Naive thymus-derived CD4-positive, alpha-beta T cell (primary cell): ENCODE measurements at places on chromosomes 4 and X. TPM values are rescaled to one million over a fixed set of nuclear protein-coding genes. Genes with fewer than 3 reads are reported as not detected.

- no peak for DNase-seq
Observed at GRCh38 chr4:14837860-14838259, 164.4 kb upstream of the CPEB2 start.

DNA sequence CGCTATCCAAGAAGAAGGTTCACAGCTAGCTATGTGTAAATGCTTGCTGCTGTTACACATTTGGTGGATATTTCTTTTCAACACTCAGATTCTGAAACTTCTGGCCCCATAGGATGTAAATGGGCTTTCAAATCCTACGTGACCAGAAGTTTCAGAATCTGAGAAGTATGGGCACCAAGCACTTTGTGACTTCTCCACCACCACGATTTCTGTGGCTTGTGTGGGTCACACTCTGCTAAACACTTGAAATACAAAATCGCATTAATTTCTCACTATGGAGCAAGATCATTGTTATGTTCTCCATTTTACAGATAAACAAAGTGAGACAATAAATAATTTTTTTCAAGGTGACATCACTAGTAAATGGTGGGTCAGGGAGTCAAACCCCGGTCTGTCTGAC, 259.4 kb upstream of the JADE1 start:
- no peak for DNase-seq

Gene TRIM75
- not detected for total RNA-seq

Gene TMEM156
- total RNA-seq, result 9.4 TPM

Gene PLXNB3
- total RNA-seq, result not detected

Gene FGG
- total RNA-seq, result not detected in 2 replicates
